ENCODE measurements at places on chromosomes 2 and 18.

DNA sequence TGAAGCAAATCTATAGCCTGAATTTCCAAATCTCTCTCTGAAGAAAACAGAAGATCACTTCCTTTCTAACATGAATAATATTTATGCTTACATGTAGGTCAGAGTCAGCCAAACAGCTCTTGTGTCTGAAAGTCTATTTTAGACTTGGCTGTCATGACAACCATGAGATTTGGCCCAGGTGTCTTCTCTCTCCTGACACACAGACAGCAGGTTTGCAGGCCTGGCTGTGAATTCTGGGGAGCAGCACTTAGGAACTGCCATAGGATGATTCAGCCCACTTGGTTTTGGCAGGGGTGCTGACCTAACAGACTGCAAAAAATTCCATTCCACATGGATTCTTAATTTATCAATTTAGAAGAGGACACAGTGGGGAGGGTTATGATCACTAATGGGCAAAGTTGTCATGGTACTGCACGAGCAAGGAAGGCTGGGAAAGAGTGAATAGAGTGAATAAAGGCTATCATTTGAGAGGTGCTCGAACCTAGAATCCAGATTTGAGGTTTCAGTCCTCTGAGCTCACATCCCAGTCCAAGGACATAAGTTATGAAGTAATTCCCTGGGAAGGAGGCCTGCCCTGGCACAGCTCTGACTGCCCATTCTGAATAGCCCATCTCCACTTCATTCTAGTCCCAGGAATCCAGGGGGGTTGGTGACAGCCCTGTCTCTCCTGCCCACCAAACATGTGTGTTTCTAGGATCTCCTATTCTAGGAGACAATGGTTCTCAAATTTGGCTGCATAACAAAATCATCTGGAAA is 453.9 kb upstream of the TRIB2 start:
- DNase-seq, result peak; percentile 70

DNA sequence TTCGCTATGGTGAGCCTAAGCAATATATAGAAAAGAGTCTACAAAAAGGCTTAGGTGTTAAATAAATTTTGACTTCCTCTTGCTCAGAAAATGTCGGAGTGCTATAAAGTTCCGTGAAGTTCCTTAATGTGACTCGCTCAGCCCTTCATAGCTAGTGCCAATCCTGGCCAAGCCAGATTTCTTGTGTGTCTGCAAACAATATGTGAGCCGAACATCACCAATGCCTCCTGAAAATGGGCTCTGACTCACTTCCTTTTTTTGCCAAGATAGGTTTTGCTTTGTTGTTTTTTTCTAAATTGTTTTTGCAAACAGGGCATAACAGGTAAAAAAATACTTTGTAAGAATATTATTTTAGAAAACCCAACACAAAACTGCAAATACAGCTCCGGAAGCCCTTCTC is 26.1 kb downstream of the CDC42EP3 start:
- peak; percentile 78 for DNase-seq

DNA sequence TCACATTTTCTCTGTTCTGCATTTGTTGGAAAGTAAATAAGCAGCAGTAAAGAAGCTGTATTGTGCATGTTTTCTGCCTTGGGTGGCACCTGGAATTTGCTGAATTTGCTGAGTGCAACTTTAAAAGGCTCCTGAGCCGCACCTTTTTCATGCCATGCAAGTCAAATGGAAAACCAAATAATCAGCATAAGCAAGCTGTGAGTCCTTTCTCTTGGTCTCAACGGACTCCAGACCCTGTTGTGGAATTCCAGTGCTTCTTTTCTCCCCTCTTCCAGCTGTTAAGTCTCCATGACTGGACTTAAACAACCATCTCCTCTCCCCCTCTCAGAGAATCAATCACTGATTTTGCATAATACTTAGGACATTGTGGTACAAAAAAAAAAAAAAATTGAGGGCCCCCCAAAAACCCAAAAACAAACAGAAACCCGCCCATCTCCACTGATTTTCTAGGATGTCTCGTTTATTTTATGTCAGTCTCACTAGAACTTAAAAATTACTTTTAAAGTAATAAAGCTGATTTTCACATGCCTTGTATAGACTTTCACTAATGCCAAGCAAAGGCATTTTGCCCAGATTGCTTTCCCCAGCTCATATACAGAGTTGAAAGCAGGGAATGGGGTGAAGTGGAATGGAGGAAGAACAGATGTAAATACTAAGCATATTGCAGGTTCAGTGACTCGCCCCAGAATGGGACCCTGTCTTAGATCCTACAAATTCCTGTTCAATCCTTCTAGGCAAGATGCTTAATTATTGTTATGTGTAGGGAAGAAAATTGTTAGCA is 5.1 kb upstream of the CETN1 start:
- DNase-seq, result no peak

DNA sequence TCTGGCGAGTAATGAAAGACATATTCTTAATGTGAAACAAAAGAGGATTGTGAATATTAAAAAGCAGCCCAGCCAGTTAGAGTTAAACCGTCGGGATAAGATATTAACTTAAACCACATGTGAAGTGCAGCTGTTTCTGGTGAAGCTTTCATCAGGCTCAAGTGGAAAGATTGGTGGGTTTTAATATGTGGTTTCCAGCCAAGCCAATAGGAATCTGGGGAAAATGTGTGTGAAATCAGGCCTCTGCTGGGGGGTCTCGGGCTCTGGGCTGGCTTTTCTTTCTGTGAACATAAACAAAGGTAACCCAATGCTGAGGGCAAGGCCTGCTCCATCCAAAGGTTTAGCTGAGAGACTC is 279.6 kb downstream of the SLC4A3 start:
- DNase-seq, result peak; percentile 14

DNA sequence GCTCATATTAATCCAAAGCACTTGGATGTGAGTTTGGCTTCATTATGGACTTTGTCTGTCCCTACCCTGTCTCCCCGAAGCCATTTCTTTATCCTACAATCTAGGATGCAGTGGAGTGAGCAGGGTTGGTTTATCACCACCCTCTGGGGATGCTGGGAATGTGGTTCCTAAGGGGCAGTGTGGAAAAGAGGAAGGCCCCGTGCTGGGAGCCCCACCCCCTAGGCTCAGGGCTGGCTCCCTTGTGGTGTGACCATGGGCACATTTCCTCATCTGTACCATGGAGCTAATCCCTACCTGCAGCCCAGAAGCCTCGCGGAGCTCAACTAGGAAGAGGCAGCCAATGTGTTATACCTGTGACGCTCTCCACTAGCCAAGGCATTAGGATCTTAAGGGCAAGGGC is 92.5 kb downstream of the TGOLN2 start:
- DNase-seq, result no peak

DNA sequence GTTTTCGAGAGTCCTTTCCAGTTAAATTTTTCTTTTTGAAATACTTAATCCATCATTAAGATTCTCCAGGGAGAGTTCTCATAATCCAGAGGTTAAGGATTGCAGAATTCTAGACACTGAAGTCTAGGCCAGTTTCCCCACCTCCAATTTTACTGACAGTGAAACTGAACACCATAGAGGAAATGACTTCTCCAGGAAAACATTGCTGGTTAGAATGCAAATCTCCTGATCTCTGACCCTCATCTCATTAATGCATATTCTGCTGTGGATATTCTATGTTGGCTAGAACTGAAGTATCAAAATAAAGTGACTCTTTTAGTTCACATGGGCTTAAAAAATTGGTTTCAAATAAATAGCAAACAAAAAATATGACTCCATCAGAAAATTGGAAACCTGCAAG is 105.8 kb upstream of the UGP2 start:
- DNase-seq, result peak; percentile 44

GRCh38 chr2:52117299-52117698 is 1085.4 kb upstream of the NRXN1 start:
- DNase-seq, result peak; percentile 15

- DNase-seq, result no peak
These were observed 13.4 kb upstream of the WIPF1 start for GRCh38 chr2:174611006-174611405.

DNA sequence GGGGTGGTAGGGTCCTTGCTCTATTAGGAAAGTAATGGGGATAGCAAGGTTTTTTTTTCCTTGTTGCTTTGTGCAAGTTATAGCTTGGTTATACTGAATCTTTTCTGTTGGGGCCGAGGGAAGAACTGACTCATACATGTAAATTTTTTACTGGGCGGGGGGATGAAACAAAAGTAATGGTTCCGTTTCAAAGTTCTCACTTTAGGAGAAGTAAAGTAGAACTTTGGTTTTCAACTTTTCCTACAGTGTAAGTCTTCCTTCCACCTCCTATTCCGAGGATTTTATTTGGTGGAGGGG is 1.1 kb downstream of the AFTPH start:
- no peak for DNase-seq

- DNase-seq, result no peak
These were observed 22.3 kb downstream of the LRATD1 start for GRCh38 chr2:14654835-14655282.

GRCh38 chr2:200099256-200099655 is 143.9 kb downstream of the MAIP1 start:
- no peak for DNase-seq

DNA sequence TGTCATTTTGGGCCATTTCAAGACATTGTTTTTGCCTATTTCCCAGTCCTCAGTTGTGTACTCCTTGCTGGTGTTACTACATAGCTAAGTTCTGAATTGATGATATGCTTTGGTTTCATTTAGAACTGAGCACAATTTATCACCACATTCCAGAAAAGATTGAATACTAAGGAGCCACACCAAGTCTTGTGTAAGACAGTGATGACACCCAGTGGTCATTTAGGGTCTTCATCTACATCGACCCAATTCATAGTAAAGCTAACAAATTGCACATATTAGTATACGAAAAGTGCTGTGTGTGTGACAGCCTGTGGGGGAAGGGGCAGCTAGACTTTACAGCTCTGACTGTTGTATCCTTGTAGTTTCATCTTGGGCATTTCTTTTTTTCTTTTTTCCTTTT is 10.9 kb upstream of the DLX2 start:
- DNase-seq, result peak; percentile 71

DNA sequence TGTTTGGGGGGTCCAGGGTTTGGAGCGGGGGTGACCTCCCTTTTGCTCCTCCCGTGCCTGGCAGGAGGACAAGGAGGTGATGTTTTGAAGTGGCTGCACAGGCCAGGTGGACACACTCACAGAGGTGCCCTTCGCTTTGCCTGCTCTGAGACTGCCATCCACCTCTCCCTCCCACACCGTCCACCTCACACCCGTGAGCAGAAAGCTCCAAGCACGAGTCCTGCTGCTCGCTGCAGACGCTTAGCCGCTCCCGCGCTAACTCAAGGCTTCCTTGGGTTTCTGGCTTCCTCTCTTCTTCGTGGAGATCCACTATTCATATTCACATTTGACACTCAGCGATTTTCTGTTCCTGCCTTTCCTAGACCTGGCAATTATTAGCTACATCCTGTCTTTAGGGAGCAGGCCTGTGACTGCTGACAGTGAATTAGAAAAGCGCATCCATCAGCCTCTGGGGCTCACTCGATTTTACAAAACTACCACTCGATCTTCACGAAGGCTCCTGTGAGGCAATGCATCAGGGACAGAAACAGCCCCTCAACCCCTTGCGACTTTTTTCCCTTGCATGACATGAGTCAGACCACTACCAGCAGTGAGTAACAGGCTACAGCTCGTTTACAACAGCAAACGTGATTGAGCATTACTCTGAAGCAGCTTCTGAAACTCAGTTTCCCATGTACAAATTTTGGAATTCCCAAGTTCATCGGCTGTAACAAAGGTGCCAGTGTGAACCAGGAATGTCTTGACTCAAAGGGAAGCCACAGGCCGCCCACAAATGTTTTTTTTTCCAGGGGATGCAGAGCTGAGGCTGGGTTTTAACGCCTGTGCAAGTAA is 238.7 kb upstream of the SOX11 start:
- DNase-seq, result no peak

- peak; percentile 22 for DNase-seq
These were observed 419.2 kb upstream of the CYRIA start for GRCh38 chr2:17084877-17085276.

- DNase-seq, result no peak
These were observed 123.5 kb upstream of the FOSL2 start for GRCh38 chr2:28269019-28269784.

DNA sequence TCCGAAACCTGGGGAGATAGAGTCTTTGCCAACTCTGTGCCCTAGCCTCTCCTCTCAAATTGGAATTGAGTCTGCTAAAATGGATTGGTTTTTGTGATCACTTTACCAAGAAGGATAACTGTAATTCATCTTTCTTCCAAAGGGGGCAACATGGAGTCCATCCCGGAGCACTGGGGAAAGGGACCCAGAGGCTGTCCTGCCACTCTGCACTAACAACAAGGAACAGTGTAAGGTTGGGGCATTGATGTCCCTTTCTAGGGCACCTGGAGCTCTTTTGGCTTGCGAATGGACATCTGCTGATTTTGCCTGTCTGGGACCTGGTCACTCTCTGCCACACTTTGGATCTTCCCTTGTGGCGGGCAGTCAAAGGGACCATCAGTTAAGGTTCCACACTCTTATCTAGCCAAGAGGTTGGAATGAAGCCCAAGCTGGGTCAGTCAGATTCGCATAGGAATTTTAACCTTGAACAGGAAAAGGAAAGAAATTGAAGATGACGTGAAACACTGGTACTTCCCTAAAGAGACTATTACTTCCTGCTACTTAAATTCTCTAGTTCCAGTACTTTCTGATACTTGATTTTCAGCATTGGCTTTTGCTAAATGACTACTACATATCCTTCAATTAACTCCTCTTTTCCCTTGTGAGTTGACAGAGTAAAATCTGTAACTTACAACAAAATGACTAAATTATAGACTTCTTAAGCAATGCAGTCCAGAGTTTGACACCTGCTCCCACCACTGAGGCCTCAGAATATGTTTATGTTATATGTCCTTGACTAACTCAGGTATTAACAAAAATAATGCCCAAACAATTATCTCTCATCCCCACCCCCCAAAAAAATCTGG is 64.7 kb upstream of the KLF7 start:
- DNase-seq, result no peak

DNA sequence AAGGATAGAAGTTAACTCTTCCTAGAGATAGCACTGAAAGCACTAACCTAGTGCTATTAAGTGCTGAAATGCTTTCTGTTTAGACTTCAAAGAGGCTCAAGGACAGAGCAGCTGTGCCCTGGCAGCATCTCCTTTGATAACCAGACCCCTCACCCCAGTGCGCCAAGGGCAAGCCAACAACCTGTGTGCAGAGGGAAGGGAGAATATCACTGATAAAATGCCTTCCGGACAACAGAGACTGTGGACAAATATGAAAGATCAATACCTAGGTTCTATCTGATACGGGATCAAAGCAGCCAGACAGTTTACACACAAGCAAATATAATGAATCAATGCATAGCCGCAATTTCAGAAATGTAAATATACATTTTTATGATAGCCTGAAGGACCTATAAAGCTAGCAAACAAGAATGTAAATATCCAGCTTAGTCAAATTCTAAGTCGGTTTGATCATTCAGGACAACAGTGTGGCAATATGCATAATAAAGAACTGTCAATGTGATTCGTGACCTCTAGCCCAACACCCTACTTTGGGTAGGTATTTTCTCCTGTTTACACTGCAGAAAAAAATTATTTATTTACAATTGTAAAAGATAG is 91.8 kb upstream of the RFX8 start:
- no peak for DNase-seq

Measured in AG10803 (cell line).